Myocyte (in vitro differentiated cells): ENCODE measurements at places on chromosomes 5 and 9. TPM values are rescaled to one million over a fixed set of nuclear protein-coding genes. Genes with fewer than 3 reads are reported as not detected.

- no peak for DNase-seq
These were observed 145.4 kb downstream of the BNC2 start for GRCh38 chr9:16725066-16725465.

GRCh38 chr5:135183464-135183863 is 149.4 kb upstream of the PITX1 start:
- DNase-seq, result no peak

GRCh38 chr5:136309932-136310598 is 55.3 kb downstream of the TRPC7 start:
- no peak for DNase-seq

- no peak for DNase-seq
These were observed 32.1 kb downstream of the WNK2 start for GRCh38 chr9:93216073-93216365.

The CTXN3 gene
- total RNA-seq, result not detected in 2 replicates
